ENCODE measurements at places on chromosomes 16 and 17. TPM values are rescaled to one million over a fixed set of nuclear protein-coding genes. Genes with fewer than 3 reads are reported as not detected.

GRCh38 chr16:85384833-85385462 lies 228.2 kb upstream of the GSE1 start:
- no peak for DNase-seq

GRCh38 chr16:84153660-84154214 lies 8.6 kb downstream of the DNAAF1 start:
- no peak for DNase-seq

DNA sequence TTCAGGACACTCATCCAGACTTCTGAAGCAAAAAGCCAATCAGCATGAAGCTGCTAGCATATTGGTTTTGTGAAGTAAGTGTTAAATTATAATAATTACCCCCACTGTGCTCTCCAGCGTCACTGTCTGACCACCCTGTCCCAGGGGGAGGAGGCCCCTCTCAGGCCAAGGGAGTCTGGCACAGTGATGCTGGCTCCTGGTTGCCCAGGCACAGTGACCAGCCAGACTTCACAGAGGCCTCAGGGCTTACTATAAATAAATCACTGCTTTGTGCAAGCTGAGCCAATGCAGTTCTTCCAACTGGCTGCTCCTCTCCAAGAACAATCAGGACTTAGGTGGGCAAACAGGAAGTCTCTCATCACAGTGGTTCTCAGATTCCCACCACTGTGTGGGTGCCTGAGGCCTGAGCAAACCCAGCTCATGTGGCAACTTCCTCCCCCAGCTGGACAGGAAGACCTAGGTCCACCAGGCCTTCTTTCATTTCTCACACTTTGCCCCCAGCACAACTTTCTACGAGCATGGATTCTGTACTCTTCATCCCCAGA lies 1.7 kb upstream of the DBNDD1 start:
- no peak for DNase-seq

- DNase-seq, result no peak
These were observed 45.0 kb downstream of the KCNJ16 start for GRCh38 chr17:70119983-70120382.

DNA sequence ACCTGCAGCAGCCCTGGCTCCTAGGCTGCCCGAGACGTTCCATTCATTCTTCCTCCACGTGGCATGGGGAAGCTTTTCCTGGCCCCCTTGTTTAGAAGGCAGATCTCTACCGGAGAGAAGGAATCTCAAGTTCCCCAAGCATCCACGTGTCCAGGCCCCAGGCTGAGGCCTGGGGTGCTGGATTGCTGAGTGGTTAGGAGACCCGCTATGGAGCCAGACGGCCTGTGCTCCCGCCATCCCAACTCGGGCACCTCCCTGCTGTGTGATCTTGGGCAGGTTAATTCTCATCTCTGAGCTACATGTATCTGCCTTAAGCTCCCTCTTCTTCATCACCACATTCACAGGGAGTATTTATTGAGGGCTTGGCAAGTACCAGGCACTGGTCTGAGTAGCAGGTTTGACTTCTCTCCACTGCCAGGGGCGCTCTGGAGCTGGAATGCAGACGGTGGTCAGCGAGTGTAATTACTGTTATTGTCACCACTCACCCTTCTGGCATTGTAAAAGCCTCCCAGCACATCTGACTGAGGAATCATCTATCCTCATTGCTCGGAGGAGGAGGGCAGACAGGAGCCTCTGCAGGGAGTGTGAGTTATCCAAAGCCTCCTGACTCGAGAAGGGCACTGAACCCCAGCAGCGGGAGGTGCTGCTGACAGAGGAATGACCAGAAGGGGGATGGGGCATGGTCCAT lies 1.1 kb upstream of the ADGRG1 start:
- DNase-seq, result no peak

DNA sequence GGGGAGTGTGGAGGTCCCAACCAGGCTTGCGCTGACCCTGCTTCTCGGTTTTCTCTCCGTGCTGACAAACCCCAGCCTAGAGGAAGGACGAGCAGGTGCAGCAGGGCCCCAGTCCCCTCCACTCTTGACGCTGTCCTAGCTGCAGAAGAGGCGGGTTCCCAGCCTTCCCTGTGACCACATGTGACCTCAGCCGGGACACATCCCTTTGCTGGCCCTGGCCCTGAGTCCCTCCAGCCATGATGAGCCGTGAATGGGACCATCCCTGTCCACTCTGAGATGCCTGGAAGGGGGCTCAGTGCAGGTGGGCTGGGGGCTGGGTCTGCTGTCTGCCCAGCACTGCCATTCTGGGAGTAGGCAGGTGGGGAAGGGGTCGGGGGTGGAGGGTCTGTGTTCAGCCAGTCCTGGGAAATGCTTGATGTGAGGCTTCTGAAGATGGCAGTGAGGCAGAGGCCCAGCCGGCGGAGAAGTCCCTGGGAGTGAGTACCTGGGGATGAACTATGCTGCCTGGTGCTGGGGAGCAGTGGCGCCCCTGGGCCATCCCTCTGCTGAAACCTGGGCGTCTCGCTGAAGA lies 1.9 kb upstream of the TUBB3 start:
- no peak for DNase-seq

- no peak for DNase-seq
These were observed 292.5 kb downstream of the SOX9 start for GRCh38 chr17:72413077-72414031.

DNA sequence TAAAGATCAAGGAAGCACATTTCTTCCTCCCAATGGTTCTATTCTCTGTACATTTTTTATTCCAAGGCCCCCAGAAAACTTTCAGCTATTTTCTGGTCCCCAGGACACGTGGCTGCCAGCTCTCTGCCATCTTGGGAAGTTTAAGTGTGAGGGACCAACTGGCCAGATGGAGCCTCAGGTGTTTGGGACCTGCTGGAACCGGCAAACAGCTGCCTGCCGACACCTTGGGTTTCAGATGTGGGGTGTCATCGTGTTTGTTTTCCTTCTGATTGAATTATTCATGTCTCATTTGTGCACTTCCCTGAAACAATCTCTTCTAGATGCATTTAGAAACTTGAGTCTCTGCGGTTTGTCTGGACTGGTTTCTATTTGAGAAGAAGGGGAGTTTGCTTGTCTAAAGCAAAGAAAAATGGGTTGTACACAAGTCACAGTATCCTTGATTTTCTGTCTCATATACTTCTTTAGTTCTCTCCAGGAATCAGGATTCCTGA lies 386.5 kb downstream of the SLC39A11 start:
- no peak for DNase-seq

- DNase-seq, result no peak
These were observed 6.2 kb downstream of the FSCN2 start for GRCh38 chr17:81534157-81535006.

DNA sequence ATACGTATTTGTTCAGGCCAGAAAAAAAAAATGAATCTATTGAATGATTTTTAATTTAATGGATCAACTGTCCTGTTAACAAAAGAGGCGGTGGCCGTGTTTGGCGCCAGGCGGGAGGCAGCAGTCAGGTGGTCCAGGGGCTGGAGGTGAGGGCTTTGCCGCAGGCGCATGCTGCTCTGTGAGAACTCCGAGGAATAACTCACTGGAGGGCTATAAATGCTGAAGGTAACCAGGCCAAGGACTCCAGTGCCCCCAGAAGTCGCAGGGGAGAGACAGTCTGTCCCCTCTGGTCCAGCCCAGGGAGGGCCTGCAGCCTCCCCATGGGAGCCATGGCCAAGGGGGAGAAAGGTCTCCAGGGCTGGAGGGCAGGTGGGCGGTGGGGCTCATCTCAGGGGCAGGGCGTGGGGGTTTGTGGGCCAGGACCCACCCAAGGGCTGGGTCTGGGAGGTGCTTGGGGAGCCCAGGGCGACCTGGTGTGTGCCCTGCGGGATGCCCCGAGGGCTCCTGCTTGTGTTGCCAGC lies 7.1 kb upstream of the BAHCC1 start:
- DNase-seq, result no peak

GRCh38 chr17:9671559-9671958 lies 26.2 kb downstream of the USP43 start:
- DNase-seq, result no peak

GRCh38 chr17:40535924-40536294 lies 29.4 kb downstream of the CCR7 start:
- DNase-seq, result no peak

GRCh38 chr16:23635958-23636357 lies 5.2 kb downstream of the PALB2 start:
- no peak for DNase-seq

DNA sequence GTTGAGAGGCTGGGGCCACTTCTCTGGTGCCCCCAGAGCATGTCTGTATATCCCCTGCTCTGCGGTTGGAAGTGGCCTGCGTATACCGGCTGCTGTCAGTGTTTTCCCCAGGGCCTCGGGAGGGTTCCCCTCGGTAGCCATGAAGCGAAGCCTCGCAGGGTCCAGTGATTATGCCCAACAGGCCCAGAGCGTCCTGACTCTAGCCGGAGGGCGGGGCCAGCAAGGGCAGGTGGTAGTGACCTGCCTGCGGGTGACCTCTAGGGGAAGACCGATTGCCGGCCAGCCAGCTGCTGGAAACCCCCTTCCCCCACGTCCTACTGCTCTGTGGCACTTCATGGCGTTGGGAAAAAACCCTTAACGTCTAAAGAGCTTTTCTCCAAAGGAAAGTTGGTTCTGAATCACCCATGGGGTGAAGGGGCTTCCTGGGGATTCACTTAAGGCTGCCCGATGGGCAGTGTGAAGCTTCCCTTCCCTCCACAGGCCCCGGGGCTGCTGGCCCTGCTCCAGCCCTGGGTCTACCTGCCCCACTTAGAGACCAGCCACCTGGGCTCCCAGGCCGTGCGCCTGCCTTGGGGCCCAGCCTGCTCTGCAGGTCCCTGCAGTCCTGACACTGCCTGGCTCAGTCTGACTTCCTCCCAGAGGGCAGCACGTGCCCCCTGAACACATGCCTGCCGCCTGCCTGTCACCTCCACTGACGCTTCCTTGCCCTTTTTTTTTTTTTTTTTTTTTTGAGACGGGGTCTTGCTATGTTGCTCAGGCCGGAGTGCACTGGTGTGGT lies 72.8 kb downstream of the SOCS1 start:
- DNase-seq, result no peak

GRCh38 chr16:66717112-66717675 lies 20.7 kb upstream of the CMTM4 start:
- no peak for DNase-seq

DNA sequence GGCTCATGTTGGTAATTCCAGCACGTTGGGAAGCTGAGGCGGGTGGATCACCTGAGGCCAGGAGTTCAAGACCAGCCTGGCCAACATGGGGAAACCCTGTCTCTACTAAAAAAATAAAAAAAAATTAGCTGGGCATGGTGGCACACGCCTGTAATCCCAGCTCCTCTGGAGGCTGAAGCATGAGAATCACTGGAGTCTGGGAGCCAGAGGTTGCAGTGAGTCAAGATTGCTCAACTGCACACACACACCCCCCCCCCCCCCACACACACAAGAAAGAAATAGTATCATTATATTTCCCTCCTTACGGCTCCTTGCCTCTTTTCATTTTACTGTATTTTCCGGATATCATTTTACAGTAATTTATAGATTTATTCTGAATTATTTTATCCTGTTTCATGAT lies 963.1 kb upstream of the GOT2 start:
- no peak for DNase-seq

GRCh38 chr16:769184-769784 lies 8.8 kb downstream of the MSLN start:
- DNase-seq, result no peak

GRCh38 chr17:41061964-41062363 lies 2.0 kb upstream of the KRTAP2-3 start:
- DNase-seq, result no peak

- DNase-seq, result no peak
These were observed 176.7 kb downstream of the ABCC12 start for GRCh38 chr16:47979164-47979520.

DNA sequence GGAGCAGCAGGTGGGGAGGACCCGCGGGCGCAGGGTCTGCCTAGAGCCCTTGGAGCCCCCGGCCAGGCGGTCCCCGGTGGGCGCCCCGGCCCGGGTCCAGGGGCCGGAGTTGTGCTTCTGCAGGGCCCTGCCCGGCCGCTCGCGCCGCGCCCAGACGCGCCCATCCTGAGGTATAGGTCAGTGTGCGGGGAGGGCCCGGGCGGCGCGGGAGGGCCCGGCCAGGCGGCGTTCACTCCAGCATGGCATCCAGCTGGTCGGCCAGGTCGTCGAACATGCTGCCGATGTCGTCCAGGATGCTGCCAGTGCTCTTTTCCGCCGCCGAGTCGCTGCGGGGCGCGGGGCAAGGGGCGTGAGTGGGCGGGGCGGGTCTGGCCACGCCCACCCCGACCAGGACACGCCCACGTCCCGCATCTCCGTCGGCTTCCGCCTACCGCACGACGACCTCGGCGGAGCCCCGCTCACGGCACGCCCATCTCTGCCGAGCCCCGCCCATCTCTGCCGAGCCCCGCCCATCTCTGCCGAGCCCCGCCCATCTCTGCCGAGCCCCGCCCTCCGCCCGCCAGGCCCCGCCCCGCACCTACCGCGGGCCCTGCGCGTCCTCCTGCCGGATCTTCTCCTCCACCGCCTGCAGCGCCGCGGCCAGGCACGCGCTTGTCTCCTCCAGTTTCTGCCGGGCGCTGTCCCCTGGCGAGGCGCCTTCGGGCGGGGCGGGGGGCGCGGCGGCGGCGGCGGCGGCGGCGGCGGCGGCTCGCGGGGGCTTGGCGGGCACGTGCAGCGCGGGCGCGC lies 17.9 kb downstream of the CASKIN1 start:
- no peak for DNase-seq

GRCh38 chr17:37310940-37311339 lies 64.8 kb upstream of the C17orf78 start:
- no peak for DNase-seq

DNA sequence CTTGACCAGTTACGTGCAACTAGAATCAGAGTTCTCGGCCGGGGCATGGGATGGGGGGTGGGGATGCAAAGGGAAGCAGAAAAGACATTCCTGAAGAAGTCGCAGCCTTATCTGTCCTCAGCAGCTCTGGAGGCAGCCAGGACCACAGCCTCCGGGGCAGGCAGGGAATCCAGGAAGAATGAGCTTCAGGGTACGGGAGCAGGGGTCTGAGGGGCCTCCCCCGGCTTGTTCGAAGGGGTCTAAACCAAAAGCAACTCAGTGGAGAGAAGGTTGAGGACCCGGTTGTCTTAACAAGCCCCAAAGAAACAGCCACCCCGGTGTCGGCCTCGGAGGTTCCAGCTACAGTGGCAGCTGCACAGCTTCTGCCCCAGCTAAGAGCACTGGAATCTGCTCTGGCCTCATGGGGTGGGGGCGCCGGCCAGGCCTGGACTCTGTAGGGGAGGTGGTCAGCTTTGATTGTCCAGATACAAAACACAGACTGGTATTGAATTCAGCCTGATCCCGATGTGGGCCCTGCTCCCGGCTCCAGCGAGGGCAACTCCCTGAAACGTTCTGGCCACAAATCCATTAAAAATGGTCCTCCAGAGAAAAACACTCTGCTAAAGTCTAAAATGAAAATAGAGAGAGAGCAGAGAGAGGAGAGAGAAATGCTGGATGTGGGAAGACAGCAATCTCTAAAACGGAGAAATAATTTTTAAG lies 7.7 kb downstream of the HOXB4 start:
- DNase-seq, result no peak

The RSKR gene
- 18.9 TPM for total RNA-seq

The ZFPM1 gene
- total RNA-seq, result 14.6 TPM

The GEMIN4 gene
- 53.2 TPM for total RNA-seq

The METRNL gene
- 58.7 TPM for total RNA-seq

The ANKFN1 gene
- 1.1 TPM for total RNA-seq

The PDILT gene
- not detected for total RNA-seq

The SEC14L5 gene
- 0.27 TPM for total RNA-seq

The SPEM2 gene
- not detected for total RNA-seq

The HYDIN gene
- total RNA-seq, result not detected

The ITGAX gene
- total RNA-seq, result 1.9 TPM

The CA4 gene
- total RNA-seq, result 0.20 TPM

The AURKB gene
- 141 TPM for total RNA-seq

The ANKS4B gene
- not detected for total RNA-seq

The DGKE gene
- 5.2 TPM for total RNA-seq

The VMO1 gene
- 0.76 TPM for total RNA-seq

The KRTAP1-5 gene
- not detected for total RNA-seq

The MYO15A gene
- 2.8 TPM for total RNA-seq

The ABCC3 gene
- total RNA-seq, result 66.2 TPM

The AHSP gene
- total RNA-seq, result not detected

The GPR139 gene
- not detected for total RNA-seq

The STH gene
- not detected for total RNA-seq
